ENCODE measurements at places on chromosomes 3 and 15.

DNA sequence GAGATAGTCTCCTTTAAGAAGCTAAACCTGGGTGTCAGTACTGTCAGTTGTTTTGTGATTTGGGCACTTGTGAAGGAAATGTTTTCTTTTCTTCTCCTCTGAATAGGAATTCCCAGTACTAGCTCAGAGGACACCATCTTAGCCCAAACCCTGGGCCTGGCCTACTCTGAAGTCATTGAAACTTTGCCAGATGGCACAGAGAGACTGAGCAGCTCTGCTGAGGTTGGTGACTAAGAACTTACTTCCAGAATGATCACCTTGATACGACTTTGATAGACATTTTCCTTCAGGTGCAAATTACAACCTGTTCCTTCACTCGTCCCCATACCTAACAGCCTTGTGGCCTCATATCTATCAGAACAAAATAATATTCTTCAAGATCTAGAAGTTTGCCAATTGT lies 100.2 kb downstream of the LARS2 start:
- no peak for DNase-seq

DNA sequence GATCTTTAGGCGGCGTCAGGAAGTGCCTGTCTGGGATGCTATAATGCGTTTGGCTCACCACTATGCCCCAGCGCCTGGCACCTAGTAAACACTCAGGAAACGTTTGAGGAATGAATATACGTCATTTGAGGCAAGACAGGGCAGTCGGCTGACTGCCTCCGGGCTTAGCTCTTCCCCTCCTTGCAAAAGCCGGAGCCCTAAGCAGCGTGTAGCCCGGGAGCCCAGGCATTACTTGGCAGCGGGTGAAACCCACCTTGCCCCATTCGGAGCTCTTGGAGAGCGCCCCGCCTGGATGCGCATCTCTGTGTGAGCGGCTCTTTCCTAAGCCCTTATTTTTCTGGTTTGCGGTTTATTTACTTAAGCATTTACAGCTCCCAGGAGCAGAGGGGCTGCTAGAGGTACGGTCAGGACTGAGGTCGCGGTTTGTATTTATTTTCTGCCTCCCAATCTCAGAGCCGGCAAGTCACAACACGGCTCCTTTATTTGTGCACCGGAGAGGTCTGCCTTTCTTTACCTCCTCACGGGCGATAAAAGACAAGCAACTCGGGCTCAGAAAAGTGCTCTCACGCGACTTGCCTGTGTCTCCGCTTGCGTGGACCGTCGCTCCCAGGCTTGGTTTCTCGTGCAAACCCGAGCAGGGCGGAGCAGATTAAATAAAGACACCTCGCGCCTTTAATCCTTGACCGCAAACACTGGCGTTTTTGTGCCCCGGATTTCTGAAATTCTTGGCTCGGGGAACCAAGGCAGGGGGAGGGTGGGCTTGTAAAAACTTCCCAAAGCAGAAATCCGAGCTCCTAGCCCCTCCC lies 737 bp upstream of the ITPR1 start:
- DNase-seq, result peak; percentile 39

- DNase-seq, result no peak
Observed at GRCh38 chr3:87126321-87126720, 100.8 kb upstream of the CHMP2B start.

DNA sequence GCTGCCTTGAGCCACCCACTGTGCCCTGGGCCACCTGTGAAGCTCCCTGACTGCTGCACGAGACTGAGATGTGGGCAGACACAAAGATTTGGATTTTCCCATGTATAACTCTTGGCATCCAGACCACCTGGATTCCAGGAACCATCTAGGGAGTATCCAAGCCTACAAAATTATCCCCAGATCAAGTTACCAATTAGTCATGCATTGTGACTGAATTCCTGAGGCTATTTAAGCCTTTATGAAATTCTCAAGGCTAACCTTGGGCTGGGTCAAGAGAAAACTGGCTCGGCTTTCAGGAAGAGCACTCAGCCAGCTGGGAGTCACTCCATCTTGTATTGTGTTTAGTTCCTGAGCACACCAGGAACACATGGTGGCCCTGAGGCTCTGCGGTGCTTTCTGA lies 13.3 kb upstream of the ATP13A5 start:
- DNase-seq, result no peak

DNA sequence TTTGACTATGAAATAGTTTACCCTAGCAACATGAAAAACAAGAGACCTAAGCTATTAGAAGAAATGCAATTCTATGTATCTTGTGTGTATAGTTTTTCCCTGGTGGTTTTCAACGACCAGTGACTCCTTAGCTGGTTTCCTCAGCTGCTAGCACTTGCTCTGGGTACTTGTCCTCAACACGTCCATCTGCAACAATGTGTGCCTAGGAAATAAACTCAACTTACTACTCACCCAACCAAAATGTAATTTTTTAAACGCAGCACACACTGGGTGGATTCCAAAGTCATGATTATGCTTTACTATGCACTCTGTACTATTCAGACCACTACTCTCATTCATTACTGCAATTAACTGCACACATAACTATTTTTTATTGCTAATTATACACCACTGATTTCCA lies 31.0 kb downstream of the CPA3 start:
- no peak for DNase-seq

GRCh38 chr3:187012609-187013051 lies 82.3 kb downstream of the ST6GAL1 start:
- DNase-seq, result no peak

DNA sequence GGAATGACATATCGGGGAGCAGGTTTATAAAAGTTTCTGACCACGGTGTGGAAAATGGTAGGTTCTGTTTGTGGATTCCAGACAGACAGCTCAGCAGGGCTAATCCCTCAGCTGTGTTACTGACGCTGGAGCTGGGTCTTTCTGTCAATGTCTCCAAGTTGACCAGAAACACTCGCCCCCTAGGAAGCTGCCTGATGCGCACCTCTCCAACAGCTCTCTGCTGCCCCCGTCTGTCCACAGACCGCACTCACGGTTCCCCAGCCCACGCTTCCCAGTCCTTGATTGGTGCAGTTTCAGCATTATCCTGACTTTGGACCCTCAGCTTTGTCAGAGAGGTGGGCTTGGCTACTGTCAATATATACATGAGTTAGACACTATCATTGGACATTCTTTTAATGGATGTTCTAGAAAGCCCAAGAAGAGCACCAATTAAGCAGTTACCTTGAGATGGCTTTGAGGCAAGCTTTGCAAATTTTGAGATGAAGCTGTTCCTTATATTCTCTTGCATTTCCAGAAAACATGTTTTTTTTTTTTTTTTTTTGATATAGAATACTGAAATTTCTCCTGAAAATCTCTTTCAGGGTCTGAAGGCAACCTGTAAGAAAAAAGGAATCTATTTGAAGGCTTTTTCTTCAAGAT lies 98.9 kb upstream of the TBC1D5 start:
- peak; percentile 65 for DNase-seq

GRCh38 chr3:53361852-53362251 lies 14.5 kb upstream of the DCP1A start:
- DNase-seq, result no peak

DNA sequence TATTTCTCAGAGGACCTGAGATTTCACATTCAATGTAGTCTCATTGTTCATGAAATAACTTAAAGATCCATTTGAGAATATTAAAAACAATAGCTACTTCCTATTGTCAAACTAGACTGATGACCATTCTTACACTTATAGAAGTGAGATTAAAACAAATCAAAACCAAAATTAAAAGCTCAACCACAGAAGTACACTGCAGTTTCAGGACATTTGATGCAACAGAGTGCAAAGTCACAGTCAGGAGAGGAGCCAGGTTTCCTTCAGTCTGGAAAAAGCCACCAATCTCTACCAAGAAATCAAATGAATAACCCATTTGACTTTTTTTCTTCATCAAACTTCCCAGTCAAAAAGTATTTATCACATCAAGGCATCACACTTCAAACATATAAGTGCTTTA lies 5.5 kb downstream of the CCPG1 start:
- no peak for DNase-seq

DNA sequence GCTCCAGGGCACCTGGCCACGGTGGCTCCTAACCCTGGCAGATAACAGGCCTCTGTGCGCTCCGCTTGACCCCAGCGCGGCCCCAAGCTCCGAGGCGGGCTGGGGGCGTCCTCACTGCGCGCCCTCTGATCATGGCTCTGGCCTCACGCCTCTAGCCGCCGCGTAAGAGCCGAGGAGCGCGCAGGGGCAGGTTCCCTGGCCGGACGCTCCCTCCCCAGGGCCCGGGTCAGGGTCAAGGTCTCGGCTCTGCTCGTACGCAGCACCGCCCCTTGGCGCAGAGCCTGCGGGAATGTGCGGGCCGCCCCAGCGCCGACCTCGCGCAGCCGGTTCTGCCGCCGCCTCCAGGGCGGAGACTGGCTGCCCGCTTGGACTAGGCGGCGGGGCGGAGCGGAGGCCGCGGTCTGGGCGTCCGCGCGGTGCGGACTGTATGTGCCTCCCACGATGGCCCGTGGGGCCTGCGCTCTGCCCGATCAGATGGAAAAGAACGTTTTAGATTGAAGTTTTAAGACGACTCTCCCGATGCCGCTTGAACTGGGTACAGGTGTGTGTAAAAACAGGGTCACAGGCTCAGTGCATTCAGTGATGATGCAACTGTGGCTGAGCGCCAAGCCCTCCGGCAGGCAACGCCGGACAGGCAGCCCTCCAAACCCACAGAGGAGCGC lies 40.8 kb downstream of the CHST14 start:
- DNase-seq, result peak; percentile 28

GRCh38 chr3:79255702-79256101 lies 512.1 kb downstream of the ROBO1 start:
- no peak for DNase-seq

DNA sequence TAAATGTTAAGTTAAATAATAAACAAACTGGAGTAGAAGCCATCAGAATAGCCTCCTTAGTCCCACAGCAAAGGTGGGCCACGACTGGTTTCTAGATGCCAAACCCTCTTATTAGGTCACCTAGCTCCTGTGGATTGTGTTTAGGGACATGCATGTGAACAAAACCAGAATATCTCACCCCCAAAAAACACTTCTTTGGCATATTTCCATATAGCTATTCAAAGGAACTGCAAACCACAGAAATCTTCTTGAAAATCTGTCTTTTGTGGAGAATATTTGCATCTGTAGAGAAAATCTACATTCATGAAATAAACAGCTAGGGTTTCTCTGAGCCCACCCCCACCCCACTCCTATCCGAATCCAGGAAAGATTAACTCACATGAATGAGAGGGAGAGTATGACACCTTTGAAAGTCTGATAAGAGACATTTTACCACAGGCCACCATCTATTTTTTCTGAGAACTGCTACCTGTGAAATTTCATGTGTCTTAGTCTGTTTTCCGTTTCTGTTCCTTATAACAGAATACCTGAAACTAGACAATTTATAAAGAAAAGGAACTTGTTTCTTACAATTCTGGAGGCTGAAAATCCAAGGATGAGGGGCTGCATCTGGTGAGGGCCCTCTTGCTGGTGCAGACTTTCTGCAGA lies 159.4 kb downstream of the NEK10 start:
- DNase-seq, result no peak

- no peak for DNase-seq
Observed at GRCh38 chr3:102235679-102236078, 199.1 kb upstream of the ZPLD1 start.
